ENCODE measurements at places on chromosomes 6 and 20. TPM values are rescaled to one million over a fixed set of nuclear protein-coding genes. Genes with fewer than 3 reads are reported as not detected.

DNA sequence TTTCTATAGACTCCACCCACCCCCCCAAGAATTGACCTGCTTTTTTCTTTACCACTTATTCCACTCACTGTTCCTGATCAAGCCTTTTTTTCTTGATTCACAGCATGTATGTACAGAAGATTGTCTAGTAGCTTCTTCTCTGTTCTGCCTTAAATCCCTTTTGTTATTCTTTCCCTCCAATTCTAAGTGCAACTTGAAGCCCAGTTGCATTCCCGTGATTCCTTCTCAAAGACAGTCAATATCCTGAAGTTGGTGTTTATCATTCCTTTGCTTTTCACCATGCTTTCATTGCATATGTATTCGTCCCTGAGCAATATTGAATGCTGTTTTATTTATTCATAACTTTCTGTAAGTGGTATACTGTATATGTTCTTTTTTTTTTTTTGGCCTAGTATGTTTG is 21.0 kb downstream of the XRN2 start:
- no peak for DNase-seq

- peak; percentile 49 for DNase-seq
Observed at GRCh38 chr20:26208296-26209091, 511.8 kb upstream of the ZNF337 start.

DNA sequence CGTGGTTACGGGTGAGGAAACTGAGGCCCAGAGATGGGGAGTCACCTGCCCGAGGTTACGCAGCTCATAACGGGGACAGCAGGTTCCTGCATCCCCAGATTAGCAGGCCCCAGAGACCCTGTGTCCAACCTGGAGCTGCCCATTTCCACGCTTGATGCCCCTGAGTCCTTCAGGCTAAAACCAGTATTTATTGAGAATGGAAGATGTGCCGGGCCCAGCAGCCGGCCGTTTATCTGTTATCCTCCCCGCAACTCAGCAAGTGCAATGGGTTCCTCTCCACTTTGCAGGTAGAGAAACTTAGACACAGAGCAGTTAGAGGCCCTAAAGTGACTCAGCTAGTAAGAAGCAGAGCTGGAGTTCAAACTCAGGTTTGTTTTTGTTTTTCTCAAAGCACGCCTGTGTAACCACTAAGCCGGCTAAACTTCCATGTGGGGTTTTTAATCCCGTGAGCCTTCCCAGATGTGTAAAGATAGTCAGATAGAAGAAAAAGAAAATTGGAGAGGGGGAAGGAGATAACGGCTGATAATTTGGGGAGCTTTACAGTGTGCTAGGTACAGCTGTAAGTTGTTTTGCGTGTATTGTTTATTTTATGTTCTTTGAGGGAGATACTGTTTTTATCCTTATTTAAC is 775 bp downstream of the PFDN4 start:
- no peak for DNase-seq

DNA sequence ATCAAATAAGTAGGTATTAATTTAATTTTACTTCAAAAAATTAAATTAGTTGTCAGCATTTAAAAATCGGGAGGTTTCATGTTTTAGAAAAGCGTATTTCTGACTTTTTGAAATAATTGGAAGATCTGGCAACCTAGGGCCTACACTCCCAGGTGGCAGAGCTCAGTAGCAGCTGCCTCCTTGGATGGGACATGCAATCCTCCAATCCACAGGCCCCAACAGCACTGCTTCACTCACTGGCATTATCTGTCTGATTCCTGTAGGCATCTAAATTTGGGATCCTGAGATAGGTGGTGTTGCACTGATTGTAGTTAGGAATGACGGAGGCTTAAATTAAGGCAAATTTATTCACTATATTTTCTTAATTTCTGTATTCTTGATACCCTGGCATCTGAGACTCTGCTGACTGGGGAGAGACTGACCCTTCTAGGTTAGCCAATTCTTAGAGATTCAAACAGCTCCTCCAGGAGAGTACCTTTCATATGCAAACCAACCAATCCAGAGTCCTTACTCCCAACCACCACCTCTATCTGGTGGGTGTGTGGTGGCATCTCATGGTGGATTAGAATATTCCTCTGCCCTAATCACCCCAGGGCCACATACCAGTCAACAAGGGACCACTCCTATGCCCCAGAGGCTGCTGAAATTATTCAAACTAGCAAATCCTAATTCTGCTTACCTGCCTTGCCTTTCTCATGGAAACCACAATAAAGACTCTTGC is 146.6 kb upstream of the GLP1R start:
- DNase-seq: no peak

DNA sequence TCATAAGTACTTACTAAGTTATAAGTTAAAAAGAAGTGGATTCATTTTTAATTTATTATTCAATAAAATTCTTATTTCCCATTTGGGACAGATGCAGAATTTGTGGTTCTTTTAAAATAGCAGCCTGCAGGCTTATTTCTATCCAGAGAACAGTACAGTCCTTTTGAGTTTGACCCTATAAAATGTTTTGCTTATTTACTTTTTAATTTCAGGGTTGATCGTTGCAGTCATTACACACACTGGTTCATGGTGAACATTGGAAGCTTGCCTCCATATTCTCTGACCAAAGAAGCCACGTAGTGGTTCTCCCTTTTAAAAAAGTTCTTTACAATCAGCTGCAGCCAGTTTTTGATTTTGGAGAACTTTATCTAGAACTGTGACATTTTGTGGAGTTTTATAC is 122.9 kb upstream of the PDE7B start:
- DNase-seq: no peak

GRCh38 chr6:167127785-167128531 is 5.1 kb downstream of the CCR6 start:
- DNase-seq: no peak

DNA sequence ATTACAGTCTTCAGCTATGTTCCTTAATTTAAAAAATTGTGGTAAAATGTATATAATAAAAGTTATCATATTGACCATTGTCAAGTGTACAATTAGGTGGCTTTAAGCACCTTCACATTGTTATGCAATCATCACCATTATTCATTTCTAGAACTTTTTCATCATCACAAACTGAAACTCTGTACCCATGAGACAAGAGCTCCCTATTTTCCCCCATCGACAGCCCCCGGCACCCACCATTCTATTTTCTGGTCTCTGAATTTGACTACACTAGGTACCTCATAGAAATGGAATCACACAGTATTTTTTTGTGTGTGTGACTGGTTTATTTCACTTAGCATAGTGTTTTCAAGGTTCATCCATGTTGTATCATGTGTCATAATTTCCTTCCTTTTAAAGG is 39.7 kb upstream of the FYN start:
- no peak for DNase-seq

DNA sequence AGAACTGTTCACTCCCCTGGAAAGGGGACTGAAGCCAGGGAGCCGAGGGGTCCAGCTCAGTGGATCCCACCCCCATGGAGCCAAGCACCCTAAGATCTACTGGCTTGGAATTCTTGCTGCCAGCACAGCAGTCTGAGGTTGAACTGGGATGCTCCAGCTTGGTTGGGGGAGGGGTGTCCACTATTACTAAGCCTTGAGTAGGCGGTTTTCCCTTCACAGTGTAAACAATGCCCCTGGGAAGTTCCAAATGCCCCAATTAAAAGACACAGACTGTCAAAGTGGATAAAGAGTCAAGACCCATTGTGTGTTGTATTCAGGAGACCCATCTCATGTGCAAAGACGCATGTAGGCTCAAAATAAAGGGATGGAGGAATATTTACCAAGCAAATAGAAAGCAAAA is 150.2 kb downstream of the LPA start:
- DNase-seq: no peak

DNA sequence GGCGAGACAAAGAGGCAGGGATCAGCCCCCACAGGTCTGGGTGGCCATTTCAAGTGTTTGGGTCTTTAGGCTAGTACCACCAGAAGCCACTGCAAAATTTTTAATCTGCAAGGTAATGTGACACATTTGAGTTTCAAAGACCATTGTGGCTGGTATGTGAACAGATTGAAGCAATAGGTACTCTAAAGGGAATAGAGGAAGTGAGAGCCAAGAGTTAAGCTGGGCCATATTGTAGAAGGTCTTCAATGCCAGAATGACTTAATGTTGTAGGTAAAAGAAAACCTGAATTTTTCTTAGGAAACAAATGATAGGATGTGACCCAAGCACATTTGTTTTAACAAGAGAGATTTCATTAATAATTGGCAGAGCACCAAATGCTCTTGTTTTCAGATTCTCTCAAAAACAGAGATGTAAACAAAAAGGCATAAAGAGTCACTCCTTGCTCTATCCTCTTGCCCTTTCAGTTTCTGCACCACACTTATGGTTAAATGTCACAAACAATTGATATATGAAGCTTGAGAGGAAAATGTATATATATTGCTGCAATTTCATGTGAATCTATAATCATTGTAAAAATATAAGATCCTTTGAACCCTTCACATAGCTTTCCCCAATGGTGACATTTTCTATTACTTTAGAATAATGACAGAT is 307.1 kb upstream of the PLN start:
- DNase-seq: no peak

GRCh38 chr20:54005524-54005923 is 64.9 kb downstream of the BCAS1 start:
- no peak for DNase-seq

DNA sequence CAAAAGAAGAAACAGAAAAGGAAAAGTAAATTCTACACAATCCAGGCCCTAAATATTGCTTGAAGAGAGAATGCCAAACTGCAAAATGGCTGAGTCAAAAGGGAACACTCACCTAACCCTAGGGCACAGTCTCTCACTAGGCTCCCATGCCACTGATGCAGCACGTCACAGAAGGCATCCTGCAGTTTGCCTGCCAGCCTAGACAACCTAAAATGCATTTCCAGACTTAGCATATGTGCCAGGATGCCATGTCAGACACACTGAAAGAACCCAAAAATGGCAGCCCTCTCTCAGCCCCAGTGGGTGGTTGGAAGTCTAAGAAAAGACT is 10.6 kb upstream of the SIRPD start:
- no peak for DNase-seq

GRCh38 chr20:6014017-6014416 is 39.8 kb downstream of the LRRN4 start:
- no peak for DNase-seq

DNA sequence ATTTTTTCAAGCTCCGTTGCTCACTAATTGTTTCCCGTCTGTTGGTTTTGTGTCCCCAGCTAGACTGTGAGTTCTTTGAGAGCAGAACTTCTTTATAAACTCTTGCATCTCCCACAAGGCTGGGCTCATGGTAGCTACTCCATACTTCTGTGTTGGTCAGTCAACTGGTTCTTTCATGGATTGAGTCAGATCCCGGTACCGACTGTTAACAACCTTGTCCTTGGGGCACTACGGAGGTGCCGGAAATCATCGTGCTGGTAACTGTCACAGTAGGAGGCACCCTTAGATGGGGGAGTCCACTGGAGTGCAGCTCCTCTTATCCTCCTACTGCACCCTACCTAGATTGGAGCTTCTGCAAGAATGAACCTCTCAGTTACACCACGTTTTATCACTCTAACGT is 8.6 kb upstream of the STX16 start:
- peak; percentile 13 for DNase-seq

- DNase-seq: peak; percentile 69
Observed at GRCh38 chr6:169961772-169962561, 210.5 kb downstream of the ERMARD start.

PTPRK gene
- 93.7 TPM for total RNA-seq

C6orf15 gene
- not detected for total RNA-seq

RPL10A gene
- 1,840 TPM for total RNA-seq

FOXS1 gene
- 2.5 TPM for total RNA-seq

VGLL2 gene
- not detected for total RNA-seq

UQCC2 gene
- total RNA-seq: 79.6 TPM

ENPP1 gene
- total RNA-seq: 7.2 TPM

PNISR gene
- total RNA-seq: 194 TPM

CDC25B gene
- 33.9 TPM for total RNA-seq

SPDEF gene
- total RNA-seq: 0.50 TPM
